ENCODE measurements at places on chromosomes 3 and 15.
A peak's percentile ranks its signal among the peaks of the same experiment; 100 is the strongest.

DNA sequence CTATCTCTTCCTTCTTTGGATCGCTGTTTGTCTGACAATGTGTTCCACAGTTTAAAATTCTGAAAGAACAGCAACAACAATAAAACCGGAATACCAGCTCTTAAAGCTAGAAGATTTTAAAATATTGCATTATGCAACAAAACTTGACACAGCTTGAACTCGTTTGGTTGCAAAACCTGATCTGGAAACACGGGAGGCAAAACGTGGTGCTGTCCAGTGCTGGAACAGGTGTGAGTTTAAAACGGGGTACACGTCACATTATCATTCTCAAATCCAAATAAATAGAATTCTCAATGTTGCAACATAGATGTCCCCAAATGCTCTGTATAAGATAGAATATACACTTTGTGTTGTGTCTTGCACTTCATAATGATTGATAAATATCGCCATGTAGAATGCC, 110.9 kb upstream of the LYSMD4 start:
- no peak for DNase-seq

GRCh38 chr3:152879130-152879789, 44.3 kb downstream of the P2RY1 start:
- DNase-seq: no peak

DNA sequence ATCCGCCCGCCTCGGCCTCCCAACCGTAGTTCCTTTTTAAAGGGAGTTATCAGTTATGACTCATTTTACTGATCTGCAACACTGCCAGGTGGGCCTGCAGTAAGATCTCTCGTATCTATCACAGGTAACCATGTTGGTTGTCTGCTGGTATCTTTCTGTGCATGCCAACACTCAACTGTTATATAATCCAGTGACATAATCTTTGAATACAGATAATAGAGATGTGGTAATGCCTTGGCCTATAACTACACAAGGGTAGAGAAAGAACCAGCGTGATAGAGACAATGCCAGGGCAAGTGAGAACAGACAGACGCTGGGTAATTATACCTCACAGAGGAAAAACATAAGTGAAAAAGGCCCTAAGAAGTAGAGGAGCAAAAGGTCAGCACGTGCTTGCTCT, 11.0 kb upstream of the ARPP19 start:
- no peak for DNase-seq

GRCh38 chr3:82637574-82637973, 876.1 kb upstream of the GBE1 start:
- no peak for DNase-seq

DNA sequence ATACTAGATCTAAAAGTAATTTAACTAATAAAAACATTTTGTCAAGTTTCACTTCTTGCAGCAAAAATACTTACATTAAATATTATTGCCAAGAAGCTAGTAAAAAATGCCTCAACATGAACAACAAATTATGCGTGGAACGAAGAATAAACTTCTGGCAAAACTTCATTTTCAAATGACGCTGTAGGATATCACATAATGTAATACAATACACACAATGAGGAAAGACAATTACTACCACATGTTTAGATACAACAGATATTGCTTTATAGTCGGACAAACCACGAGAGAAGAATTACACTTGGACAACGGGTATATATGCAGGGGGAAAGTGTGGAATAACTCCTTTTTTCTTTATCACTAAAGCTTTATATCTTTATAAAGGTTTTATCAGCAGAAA, 21.6 kb downstream of the P3H2 start:
- DNase-seq: no peak

DNA sequence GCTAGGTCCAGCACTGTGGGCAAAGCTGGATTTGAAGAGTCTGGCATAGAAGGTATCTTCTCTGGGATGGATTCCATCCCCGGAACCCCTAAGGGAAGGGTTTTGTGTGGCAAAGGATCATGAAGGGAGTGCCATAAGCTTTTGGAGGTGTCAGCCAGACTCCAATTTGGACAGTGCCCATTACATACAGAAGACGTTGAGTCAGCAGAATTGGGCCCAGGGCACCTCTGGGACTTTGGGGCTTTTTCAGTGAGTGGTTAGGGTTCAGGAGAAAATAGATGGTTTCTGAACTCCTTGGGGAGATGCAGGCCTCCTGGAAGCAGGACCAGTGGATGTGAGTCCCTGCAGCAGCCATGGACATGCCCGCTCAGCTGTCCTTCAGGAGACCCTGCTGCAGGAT, 34.6 kb upstream of the XCR1 start:
- no peak for DNase-seq

DNA sequence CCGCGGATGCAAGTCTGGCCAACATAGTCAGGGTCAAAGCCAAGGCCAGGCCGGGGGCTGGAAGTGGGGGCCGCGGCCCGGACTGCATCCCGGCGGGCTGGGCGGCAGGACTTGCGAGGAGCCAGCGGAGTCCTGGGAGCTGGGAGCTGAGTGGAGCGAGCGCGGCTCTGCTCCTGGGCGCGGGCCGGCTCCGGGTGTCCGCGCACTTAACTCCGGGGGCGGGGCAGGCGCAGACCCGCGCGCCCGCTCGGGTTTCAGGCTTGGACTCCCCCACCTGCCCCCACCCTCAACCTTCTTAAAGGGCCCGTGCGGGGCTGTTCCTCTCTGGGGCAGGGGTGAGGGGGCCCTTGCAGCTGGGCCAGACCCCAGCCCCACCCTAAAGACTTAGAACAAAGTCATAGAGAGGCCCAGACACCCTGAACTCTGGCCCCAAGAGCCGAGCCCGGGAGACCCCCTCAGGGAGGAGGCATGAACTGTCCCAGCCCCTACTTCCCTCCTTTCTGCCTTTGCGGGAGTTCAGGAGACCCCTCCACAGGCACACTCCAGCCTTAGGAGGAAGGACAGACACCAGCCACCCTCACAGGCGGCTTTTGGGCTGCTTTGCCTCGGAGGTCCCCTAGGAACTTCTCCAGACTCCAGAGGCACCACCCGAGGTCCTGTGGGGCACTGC, at the start of gene CSPG4:
Gene CSPG4, minus strand, starts transcription at position 181 of the 670 bp plus-strand sequence. Its CDS starts 93 bp downstream, at position 88.
- no peak for DNase-seq

DNA sequence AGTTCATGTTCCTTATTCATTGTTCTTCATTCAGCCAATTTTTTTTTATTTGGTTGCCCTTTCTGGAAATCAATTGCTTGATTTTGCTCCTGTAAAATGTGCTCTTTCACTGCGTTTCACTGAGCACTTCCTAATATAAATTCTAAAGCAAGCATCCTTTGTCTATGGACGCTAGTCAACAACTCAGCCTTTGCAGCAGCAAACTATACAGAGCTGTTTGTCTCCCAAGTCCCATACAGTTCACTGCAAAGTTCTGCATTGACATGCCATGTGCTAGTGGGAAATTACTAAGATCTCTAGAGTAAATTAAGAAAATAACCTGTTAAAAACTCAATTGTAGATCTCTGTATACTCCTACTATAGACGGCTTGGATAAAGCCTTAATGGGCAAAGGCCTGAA, 130.1 kb upstream of the BHLHE40 start:
- DNase-seq: no peak

GRCh38 chr15:92677999-92678398, 22.4 kb upstream of the FAM174B start:
- DNase-seq: no peak

- DNase-seq: no peak
Measured at GRCh38 chr3:111744611-111745010, 114.5 kb upstream of the PHLDB2 start.

GRCh38 chr15:70505936-70506912, 257.1 kb downstream of the UACA start:
- DNase-seq: no peak

DNA sequence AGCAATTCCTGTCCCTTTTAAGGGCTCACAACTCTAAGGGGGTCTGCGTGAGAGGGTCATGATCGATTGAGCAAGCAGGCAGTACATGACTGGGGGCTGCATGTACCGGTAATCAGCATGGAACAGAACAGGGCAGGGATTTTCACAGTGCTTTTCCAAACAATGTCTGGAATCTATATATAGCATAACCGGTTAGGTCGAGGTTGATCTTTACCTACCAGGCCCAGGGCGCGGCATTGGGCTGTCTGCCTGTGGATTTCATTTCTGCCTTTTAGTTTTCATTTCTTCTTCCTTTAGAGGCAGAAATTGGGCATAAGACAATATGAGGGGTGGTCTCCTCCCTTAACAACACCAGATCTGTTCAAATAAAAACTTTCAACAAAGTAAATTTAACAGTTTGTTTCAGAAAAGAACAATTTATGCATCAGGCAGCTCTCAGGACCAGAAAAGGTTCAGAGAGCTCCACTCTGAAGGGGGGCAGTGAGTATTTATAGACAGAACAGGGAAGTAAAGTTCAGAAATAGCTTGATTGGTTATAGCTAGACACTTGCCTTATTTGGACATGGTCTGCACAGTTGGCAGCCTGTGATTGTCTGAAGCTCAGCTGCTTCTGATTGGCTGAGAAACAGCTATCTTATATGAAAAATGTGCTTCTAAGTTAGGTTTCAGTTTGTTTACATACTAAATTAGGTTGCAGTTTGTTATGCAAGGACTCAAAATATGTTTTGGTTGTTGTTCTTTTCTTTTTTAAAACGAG, 17.2 kb upstream of the B4GALT4 start:
- peak; percentile 30 for DNase-seq

- no peak for DNase-seq
Measured at GRCh38 chr3:195911041-195911945, 2.9 kb upstream of the TNK2 start.

DNA sequence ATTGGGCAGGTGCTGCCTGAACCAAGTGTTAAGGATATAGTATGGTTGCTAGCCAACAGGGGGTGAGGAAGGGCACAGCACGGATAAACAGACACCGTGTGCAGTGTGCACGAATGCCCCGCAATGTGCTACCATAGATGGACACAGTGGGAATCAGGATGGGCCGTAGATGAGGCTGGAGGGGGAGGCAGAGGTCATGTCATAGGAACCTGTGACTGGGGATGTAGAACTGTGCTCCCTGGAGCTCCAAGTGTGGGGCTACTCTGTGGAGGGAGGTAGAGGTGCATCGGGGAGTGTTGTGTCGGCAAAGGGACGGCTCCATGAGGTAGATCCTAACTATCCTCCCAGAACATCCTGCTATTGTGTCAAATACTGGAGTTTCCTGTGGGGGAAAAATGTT, 102.5 kb downstream of the TNIK start:
- no peak for DNase-seq

GRCh38 chr3:177921153-177921552, 615.1 kb upstream of the KCNMB2 start:
- DNase-seq: no peak

DNA sequence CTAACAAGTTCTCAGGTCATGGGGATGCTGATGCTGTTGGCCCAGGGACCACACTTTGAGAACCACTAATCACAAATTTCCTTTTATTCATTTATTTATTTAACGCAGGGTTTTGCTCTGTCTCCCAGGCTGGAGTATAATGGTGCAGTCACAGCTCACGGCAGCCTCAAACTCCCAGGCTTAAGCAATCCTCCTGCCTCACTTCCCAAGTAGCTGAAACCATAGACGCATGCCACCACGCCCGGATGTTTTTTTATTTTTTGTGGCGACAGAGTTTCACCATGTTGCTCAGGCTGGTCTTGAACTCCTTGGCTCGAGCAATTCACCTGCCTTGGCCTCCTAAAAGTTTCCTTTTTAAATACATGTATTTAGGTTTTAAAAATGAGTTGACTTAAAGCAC, 20.7 kb upstream of the ISLR2 start:
- DNase-seq: no peak

DNA sequence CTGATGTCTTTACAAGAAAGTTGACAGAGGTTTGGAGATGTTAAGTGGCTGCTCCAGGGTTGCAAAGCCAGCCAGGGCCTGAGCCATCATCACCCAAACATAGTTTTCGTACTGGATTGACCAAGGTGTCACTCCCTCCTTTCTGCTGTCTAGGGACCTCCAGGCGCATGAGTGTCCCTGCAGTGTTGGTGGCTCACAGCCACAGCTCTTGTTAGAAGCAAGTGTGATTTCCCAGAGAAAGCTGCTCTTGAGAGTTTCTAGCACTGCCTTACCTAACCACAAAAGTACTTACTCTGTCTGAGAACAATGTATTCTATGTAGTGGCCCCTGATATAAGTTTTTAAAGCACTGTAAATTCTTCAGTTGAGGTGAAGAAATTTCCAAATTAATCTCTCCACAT, 144.1 kb downstream of the SOX2 start:
- peak; percentile 11 for DNase-seq

- DNase-seq: peak; percentile 69
Measured at GRCh38 chr3:77377717-77378116, 337.8 kb downstream of the ROBO2 start.

DNA sequence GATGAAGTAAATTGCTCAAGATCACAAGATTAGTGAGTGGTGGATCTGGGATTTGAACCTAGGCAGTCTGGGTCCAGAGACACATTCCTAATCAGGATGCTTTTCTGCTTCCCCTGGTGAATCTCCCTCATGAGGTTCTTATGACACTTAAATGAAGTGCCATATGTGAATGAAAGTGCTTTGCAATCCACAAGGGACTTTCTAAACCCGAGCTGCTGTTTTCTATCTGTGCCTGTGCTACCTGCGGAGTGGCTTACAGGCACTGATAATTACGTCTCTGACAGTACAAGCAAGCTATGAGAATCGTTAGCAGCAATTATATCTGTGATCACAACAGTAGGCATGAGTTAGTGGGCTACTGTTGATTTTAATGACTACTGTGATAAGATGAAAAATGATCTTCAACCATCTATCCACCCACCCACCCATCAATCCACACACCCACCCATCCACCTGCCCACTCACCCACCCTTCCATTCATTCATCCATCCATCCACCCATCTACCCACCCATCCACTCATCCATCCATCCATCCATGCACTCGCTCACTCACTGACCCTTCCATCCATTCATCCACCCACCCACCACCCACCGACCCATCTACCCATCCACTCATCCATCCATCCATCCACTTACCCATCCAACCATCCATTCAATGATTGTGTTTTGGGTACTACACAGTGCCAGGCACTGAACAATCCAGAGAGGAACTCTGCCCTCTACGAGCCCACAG, 51.8 kb downstream of the ATP2B2 start:
- no peak for DNase-seq

DNA sequence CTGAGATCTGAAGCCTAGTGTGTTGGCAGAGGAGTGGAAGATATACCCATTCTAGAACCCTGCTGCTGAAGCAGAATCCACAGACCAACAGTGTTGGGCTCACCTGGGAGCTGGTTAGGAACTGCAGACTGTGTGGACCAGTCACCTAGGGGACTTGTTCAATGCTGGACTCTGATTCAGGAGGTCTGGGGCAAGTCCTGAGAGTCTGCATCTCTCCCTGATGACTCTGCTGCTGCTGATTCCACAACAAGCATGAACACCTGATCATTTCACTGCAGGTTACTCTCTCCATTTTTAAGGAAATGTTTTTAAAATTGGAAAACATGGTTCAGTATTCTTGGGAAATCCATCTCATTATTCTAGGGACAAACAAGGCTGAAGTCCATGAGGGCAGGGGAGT, 84.9 kb downstream of the SEMA6D start:
- DNase-seq: no peak

GRCh38 chr15:81052046-81052445, 51.3 kb downstream of the TLNRD1 start:
- no peak for DNase-seq

DNA sequence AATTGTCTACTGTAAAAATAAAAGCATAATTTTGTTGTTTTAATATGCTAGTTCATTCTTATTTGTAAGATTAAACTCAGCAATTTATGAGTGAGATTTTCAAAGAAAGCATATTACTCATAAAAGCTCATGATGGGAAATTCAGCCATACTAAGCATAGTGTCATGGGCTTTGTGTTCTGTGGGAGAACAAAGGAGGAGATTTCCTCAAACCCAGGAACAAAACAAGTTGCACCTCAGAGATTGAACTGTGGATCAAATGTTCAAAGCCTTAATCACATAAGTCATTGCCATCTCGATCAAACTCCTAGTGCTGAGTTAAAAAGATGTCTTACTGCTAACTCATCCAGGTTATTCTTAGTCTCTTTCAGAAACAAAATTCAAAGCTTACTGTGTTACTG, 85.6 kb upstream of the PDZRN3 start:
- no peak for DNase-seq

Measured in SK-N-DZ (cell line).